ENCODE measurements at places on chromosomes 5 and 9.

DNA sequence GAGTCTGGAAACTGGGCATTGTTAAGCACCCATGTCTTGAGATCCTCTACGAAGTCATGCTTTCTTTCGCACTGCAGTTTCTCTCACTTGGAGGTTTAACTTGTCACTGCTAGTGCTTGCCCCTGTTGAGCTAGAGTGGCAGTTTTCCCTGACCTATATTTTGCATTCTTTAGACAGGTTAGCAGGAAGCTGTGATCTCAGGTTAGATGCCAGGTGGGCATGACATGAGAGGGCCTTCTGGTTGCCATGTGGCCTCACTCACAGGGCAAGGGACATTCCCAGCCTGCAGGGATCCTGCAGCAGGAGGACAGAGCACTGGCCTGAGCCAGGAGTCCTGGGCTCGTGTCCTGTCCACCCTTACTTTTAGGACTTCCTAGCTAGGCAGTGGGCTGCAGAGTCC, 28.6 kb downstream of the SLC36A1 start:
- no peak for DNase-seq

GRCh38 chr5:7678030-7678429, 172.9 kb downstream of the CFAP90 start:
- DNase-seq, result no peak

DNA sequence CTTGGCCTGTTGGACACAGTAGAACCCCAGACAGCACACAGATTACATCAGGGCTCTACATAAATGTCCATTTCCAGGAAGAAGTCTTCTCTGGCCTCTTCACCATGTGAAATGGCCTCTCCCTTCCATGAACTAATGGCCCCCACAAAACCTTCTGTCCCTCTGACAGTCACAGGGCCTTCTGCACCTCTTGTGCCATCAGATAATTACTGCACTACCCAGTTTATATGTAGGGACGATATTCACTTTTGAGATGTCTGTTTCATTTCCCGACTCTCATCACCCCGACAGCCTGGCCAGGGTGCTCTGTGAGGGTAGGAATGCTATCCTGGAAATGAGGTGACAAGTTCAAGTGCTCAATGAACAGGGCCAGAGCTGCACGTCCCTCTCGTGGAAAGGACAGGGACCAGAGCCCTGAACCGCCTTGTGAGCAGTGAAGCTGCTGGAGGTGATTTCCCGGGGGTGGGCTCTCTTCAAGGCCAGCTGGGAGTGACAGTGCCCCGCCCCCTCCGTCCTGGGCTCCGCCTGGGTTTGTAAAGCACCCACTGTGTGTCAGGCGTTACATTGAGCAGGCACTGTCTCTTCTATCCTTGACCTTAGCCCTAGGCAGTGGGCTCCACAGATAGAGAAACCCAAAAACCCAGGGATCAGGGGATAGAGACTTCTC, 3.0 kb upstream of the FAM78A start:
- no peak for DNase-seq

GRCh38 chr5:74401281-74401945, 239.1 kb downstream of the ENC1 start:
- no peak for DNase-seq

- no peak for DNase-seq
Measured at GRCh38 chr5:1930501-1930879, 47.8 kb upstream of the IRX4 start.

Measured in BJ (cell line).